HTR-8/SVneo (cell line): ENCODE measurements at places on chromosomes 4 and X.

- no peak for DNase-seq
Observed at GRCh38 chr4:171157462-171158082, 655.6 kb upstream of the GALNTL6 start.

DNA sequence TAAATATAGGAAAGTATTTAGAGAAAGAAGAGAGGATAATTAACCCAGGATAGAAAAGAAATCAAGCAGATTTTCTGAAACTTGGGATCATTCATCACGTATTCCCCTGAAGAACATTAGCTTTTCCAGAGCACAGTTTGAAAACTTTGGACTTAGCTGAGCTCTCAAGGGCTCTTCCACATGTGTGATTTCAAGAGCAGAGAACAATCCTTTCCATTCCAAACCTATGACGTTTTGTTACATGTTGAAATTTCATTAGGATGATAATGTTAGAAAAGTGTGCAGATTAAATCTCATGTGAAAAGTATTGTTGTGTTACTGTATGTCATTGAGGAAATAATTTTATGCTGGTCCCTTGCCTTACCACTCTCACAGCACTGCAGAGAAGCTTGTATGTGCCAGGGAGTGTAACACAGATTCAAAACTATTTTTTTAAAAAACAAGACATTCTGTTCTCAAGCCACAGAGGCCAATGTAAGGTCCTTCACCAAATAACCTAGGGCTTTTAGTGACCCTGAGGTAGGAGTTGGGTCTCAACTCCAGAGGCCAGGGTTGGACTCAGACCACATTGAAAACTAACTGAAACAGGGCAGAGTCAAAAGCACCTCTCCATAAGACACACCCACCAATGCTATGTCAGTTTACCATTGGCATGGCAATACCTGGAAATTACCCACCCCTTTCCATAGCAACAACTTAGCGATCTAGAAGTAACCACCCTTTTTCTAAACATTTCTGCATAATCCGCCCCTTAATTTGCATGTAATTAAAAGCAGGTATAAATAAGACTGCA is 141.3 kb downstream of the ANXA5 start:
- DNase-seq: no peak

DNA sequence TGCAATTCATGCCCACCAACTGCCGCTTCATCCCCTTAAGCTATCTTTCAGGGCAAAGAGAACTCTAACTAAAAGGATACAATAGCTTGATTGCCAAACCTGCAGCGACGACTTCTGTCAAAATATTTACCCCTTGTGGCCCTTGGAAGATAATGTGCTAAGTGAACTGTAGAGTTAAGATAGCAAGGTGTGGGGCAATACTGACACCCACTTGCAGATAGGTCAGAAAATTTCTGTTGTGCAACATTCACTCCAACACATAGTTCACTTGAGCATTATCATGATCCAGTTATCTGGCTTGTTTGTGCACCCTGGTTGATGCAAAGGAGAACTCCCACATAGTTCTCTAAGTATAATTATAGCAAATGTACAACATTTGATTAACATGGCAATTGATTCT is 55.6 kb downstream of the RHOXF2B start:
- DNase-seq: no peak

DNA sequence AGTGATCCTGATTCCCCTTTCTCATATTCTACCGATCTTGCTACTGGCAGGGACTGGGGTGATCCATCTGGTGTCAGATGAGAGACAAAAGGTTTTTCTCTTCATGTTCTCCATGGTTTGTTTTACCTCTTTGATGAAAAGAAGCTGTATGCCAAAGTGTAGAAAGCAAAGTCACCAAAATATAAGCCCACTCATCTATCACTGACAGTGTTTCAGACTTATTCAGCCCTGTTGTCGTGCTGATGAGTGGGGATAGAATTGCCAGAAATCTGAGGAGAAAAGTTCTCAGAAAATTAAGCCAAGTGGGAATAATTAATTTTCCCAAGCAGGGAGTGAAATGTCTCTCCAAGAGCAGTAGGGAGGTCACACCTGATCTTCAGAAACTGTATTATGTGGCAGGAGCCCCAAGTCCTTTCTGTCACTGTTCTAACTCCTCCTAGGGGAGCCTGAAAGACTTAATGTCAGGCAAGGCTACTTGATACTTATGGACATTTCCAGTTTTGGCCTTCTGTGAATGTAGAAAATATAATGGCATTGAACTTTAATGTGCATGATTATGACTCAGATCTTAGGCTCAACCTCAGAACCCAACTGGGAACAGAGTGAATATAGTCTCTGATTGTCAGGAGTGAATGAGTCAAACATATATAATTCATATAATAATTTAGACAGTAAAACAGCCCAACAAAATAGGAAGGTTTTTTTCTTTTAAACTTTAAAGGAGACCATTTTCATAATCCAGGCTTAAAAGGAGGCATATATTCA is 298.1 kb downstream of the ANKRD50 start:
- DNase-seq: no peak

GRCh38 chrX:1480082-1480785 is 27.5 kb upstream of the ASMTL start:
- DNase-seq: no peak

DNA sequence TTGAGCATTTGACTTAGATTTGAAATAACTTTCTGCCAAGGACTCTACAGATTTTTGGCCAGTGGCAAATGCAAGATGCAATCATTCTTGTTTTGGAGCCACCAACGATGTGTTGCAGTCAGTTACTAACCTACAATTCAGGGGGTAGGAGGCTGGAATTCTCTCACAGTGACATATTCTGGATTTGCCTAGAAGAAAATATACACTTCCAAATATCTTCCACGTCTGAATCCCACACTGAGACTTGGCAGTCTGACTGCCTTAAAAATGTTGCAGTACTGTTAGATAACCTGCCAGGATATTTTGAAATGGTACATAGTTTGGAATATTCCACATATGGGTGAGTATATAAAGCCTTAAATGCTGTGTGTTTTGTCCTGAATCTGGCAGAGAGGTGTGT is 27.6 kb upstream of the AGTR2 start:
- no peak for DNase-seq

DNA sequence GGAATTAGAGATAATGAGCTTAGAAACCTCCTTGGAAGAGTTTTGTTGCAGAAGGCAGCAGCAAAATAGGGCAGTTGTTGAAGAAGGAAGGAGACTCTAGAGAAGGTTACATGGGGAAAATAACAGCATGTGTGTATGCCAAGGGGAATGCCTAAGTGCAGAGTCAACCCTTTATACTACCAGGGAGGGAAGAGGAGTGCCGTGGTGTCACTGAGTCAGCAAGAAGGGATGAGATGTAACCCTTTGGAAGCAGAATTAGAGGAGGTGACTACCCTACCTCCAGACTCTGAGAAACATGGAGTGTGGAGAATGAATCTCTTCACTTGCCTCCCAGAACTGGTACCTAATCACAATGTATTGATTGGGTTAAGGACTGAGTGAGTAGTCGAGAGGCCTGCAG is 6.7 kb upstream of the GABRE start:
- no peak for DNase-seq

DNA sequence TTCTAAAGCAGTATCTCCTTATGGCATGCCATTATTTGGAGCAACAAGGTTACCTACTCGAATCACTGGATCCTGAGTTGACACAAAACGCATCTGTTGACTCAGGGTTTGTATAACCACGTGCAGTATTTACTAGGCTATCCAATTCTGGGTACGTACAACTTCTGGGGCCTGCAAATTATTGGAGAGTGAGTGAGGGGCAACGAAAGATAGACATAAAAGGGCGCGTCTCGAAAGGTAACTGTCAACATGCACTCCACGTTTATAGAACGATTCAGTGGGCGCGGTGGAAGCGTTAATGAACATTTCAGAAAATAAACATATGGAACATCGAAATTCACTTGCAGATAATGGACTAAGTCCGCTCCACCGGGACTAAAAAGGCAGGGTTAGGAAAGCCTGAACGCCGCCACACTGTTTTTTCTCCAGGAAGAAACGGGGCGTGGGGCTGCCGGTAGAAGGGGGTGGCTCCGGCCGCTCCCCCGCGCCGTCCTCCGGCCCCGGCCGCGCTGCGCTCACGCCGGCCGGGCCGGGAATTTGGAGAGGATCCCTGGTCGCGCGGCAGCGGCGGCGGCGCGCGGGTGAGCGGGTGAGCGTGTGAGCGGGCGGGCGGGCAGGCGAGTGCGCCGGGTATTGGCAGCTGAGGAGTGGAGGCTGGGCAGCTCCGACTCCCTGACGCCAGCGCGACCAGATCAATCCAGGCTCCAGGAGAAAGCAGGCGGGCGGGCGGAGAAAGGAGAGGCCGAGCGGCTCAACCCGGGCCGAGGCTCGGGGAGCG is at the start of gene SMAD1:
TSS of gene SMAD1 (plus strand) at position 690 of the 778 bp plus-strand sequence. CDS start 32,761 bp downstream, outside the sequence.
- peak; percentile 54 for DNase-seq

DNA sequence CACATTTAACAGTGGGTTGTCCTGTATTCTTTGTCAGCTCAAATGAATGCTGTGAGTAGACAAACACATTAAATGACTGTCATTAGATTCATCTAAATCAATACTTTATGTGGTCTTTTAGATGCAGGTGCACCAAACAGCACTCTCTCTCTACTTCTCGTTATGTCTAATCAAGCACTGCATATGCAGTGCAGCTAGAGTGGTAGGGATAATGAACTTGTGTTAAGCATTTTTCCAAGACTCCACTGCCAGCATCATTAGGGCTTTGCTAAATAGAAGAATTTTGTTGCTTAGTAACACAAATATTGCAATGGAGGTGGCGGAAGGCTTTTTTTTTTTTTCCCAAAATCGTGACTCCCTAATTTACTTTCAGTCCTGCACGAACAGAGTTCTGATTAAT is 447.0 kb upstream of the GALNT7 start:
- no peak for DNase-seq

DNA sequence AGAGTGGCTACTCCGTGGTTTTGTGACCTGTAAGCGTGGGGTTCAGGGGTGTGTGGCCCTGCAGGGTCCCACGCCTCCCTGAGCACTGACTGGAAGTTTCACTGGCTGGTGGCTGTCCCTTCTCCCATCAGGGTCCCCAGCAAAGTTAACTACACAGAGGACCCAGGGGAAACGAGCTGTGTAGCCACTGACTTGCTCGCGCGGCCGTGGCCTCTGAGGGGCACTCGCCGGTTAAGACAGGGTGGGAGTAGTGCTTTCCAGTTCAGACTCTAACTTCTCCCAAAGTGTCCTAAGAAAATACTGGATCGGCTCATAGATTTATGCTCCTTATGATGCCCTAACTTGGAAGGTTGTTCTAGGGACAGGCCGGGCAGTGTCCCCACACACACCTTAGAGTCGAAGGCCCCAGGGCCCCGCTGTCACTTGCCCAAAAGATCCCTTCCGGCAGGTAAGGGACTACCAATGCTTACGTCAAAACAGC is 28.2 kb downstream of the NELFA start:
- no peak for DNase-seq

GRCh38 chr4:168622600-168622999 is 125.7 kb downstream of the PALLD start:
- no peak for DNase-seq

DNA sequence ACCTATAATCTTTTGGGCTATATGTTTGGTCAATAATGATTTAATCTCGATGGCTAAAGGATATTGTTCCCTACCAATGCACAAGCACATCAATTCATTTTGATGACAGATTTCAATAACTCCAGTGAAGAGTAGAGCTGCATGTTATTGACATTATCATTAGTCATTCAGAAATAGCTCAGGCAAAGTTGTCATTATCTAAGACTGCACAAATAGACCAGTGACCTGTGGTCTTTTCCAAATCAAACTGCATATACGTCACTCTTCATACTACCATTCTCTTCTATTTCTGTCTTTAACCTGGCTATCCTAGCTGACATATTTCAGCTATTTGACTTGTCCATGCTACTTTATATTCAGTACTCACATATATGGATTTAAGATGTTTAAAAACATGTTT is 1050.8 kb downstream of the C4orf33 start:
- no peak for DNase-seq

- DNase-seq: no peak
Observed at GRCh38 chrX:149472625-149473024, 32.5 kb downstream of the IDS start.

DNA sequence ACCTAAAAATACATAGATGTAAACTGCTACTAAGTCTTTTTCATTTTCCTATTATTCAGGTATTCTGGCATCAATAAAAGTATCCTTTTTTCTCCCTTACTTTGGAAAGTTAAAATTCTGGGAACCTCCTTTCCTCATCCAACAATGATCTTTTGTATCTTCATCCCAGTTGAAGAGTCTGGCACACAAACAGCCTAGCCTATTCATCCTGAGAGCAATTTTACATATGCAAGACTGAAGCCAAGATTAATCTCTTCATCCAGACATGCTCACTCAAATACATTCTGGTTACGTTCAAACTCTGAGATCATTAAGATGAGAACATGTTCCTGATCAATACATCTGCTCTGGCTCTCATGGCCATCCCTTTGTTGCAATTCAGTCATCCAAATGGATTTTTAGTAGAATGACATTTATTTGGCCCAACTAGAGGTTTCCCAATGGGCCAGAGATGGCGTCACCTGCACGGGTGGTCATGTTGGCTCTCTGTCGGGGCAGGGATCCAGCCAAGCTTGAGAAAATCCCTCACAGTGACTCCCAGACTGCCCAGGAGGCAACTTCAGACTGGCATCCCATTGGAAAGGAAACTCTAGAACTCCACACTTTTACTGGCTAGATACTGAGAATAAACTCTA is 135.3 kb upstream of the VCX2 start:
- no peak for DNase-seq

- peak; percentile 47 for DNase-seq
Observed at GRCh38 chr4:125891597-125892258, 577.0 kb downstream of the FAT4 start.

DNA sequence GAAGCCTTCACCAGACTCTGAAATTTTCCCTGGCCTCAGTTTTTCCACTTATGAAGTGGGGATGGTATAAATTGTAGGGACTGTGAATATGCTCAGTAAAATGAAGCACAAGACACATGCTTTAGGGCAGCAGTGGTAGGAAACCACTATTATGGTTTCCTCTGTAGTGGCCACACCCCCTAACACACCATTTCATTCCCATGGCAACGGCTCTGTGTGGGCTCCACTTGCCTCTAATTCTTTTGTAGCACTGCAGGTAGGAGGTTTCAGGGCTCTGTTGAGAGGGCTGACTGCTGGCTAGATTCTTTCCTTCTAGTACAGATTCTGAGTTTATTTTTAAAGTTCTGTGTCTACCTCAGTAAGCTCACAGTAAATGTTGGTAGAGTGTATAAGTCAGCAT is 3.5 kb upstream of the VMA21 start:
- DNase-seq: no peak

DNA sequence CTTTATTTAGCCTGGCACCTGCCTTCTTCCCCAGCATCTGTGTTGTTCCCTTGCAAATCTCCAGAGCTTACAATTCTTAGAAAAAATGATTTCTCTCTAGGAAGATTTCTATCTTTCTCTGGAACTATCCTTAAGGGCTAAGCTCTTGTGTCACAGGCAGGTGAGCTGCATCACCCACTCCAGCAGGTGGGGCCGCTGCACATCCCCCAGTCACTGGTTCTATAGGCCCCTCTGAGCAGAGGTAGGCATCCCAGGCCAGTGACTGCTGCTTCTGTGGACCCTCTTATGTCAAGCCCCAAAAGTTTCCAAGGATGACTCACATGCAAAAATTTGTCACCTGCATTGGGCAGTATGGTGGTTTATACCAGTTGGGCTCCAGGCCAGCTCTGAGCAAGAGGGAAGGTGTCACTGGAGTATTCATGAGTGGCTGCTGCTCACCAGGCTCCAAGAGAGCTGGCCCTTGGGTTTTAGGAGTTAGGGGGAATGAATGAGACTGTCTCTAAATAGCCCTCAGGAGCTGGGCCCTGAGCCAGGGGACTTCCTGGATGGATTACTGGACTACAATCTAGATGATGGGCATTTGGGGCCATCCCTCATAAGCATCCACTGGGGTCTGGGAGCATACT is 208.1 kb upstream of the EOLA2 start:
- DNase-seq: no peak
